ENCODE measurements at places on chromosomes 5 and 9.

DNA sequence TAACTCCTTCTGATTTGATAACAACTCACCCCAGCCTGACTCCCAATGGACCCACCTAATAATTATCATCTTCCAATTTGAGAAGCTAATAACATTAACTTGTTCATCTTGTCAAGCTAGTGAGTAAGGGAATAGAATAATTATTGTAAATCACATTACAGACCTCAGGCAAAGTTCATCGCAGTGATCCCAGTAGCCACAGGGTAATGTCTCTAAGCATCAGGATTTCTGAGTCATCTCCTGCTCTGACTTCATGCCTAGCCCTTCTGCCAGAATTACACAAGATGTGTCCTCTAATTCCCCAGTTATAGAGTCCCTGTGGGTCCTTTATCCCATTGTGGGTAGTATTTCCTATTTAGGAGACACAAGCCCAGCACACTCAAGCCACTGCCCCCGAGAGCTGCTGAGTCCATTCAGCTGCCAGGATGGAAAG, 365.7 kb downstream of the DEPDC1B start:
- DNase-seq = peak; percentile 53

DNA sequence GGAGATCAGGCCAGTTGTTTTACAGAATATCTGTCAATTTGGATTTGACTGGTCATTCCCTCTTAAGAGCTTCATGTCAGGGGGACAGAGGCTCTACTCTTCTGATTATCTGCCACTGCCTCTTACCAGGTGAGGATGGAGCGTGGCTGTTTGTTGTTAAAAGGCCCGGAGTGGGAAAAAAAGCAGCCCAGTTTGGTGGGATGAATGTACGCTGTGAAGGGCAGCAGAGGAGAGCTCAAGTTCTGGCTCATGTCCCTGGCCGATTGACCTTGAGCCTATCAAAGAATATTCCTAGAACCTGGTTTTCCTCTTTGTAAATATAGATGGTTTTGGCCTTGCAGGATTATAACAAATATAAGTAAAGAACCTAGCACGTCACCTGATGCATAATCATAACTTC, 16.3 kb upstream of the SHB start:
- DNase-seq = no peak

- DNase-seq = no peak
These were observed 36.4 kb upstream of the NFIB start for GRCh38 chr9:14350349-14350728.

GRCh38 chr5:103441523-103441922, 121.1 kb downstream of the NUDT12 start:
- no peak for DNase-seq

GRCh38 chr9:124621371-124622328, 114.5 kb upstream of the NR5A1 start:
- no peak for DNase-seq

DNA sequence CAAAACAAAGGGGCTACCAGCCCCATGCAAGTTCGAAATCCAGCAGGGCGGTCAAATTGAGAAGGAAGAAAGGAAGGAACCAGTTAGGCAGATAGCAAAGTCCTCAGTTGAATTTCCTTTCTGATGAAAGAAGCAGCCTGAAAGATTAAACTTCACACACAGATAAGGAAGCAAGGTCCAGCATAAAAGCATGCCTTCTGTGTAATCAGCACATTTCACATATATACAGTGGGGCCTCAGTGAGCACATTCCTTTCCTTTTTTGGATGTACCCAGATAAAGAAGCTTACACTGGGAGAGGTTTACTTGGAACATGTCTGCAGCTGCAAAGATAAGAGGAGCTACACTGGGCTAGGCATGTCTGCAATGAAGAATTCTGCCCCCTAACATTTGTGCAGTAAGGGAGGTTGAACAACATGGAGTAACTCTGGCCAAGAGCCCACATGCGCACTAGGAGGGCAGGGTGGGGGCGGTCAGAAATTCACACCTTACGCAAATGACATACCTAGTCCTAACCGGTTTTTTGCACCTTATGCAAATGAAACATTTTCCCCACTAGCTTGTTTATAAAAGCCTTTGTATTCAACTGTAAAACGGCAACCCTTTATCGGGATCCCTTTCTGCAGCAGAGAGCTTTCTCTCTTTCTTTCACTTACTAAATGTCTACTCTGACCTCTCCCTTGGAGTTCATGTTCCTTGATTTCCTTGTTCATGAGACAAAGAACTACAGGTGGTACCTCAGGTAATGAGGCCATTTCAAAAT, 149.7 kb upstream of the FBXL17 start:
- DNase-seq = no peak

GRCh38 chr9:91320299-91320698, 41.4 kb downstream of the AUH start:
- peak; percentile 12 for DNase-seq

GRCh38 chr5:147484708-147485020, 25.2 kb downstream of the DPYSL3 start:
- DNase-seq = no peak

DNA sequence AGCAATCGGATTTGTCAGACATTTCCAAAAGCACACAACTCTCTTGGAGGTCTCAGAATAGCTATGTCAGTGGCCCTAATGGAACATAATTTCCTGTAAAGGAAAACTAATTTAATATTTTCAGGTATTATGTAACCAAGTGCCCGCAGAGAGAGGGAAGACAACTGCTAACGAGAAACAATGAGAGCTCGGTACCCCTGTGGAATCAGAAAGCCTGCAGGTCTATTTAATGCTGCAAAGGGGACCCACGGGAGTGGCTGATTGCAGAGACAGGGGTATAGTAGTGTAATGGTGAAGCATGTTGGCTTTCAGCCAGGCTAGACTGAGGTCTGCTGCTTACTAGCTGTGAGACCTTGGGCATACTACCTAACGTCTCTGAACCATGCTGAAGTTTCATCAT, 508.1 kb upstream of the BRINP1 start:
- DNase-seq = no peak

DNA sequence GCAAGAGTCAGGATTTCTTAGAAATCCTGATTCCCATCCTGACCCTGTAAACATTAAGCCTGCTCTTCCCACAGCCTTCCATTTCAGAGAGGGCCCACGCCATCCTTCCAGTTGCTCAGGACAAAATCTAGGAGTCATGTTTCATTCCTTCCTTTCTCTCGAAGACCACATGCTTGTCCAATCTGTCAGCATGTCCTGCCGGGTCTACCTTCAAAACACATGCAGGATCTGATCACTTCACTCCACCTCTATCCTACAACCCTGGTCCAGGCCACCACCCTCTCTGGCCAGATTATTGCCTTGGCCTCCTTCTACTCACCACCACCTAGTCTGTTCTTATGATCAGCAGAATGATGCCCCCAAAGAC, 79.8 kb downstream of the C5orf15 start:
- DNase-seq = no peak

DNA sequence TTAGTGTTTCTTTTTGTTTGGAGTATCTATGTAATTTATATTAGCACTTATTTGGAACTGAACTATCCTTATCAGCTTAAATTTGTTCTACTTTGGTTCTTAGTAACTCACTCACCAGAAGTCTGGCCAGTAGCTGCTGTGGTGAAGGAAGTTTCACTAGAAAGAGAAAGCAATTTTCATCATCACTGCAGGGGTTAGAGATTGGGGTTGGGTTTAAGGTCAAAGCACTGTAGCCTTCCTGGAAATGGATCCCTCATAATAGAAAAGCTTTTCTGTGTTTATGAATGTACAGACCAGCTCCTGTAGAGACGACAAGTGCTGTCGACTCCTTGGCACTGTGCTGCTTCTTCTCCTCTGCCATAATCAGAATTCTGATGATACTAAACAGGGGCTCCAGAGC, 22.2 kb downstream of the MROH2B start:
- DNase-seq = no peak

DNA sequence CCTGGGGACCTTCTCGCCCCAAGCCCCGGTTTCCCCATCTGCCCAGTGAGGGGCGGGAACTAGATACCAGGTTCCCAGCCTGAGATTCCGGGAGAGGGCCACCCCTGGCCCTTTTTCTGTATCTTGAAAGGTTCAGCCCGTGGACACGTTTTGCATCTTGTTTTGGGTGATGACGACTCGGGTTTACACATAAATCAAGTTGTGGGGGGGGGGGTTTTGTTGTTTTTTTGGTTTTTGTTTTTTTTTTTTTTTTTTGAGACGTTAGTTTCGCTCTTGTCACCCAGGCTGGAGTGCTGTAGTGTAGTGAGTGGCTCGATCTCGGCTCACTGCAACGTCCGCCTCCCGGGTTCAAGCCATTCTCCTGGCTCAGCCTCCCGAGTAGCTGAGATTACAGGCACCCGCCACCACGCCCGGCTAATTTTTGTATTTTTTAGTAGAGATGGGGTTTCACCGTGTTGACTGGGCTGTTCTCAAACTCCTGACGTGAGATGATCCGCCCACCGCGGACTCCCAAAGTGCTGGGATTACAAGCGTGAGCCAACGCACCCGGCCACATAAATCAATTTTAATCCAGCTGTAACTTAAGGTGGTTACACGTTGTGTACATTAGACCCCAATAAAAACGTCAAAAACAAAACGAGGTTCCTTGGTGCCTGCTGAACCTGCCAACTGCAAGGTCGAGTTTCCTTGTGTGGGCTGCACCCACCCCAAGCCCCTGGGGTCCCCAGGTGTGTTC, 1.1 kb upstream of the BRD3 start:
- DNase-seq = no peak

DNA sequence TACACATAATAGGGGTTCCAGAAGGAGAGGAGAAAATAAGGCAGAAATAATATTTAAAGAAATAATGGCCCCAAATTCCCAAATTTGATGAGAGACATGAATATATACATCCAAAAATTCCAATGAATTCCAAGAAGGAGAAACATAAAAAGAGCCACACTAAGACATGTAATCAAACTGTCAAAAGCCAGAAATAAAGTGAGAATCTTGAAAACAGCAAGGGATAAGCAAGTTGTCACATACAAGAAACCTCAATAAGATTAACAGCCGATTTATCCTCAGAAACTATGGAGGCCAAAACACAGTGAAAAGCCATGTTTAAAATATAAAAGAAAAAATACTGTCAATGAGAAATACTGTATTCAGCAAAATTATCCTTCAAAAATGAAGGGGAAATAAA, 14.5 kb downstream of the CATSPER3 start:
- no peak for DNase-seq

GRCh38 chr5:25285136-25285535, 640.4 kb upstream of the CDH10 start:
- no peak for DNase-seq

DNA sequence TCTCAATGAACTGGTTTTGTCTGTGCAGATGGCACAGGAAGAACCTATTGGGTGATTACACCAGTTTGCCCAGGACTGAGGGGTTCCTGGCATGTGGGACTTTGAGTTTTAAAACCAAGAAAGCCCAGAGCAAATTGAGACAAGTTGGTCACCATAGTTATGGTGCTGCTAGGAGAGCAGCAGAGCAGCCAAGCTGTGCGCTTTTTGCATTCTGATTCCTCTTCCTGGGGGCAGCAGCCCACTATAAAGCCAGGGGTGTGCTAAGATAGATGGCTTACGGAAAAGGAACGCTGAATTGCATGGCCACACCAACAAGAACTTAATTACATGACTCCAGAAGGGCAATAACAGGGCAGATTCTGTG, 49.7 kb downstream of the TIMD4 start:
- no peak for DNase-seq

DNA sequence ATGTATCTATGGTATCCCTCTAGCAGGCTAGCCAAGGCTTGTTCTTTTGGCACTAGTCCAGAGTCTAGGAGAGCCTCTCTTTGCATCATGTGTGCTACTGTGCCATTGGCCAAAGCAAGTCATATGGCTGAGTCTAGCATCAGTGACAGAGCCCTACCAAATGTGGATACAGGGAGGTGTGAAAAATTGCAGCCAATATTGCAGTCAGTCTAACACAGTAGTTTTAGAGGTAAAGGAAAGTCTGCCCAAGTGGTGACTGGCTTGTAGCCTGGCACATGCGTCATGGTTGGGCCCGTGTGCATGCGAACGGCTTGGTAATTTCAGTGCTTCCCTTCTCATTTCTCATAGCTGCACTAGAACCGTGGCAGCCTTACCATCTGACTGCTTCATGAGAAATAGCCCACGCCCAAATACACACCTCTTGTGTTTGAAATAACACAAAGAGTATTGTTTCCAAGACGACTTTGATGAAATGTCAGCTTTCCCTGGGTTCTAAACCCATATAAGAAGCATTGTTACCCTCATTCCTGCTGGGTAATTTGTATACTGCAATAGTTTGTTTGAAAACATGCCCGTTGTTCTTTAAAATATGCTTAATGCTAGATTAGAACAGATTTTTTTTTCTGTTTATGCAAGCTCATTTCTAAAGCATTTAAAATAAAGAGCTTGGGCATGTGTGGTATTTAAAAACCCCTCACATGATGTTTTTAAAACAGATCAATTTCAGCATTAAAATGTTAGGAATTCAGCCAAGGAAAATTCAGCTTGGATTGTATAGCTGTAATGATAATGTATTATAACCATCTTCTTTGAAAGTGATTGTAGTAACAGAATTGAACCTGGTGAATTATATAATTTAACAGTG, 113.2 kb downstream of the TLE4 start:
- DNase-seq = no peak

- DNase-seq = peak; percentile 9
These were observed 52.2 kb downstream of the ROPN1L start for GRCh38 chr5:10493884-10494283.
